ENCODE measurements at places on chromosomes 11 and 22.

- DNase-seq, result no peak
Measured at GRCh38 chr22:35739931-35740380, 22.3 kb downstream of the APOL5 start.

GRCh38 chr11:31617246-31617645 lies 107.7 kb downstream of the ELP4 start:
- DNase-seq, result no peak

- peak; percentile 38 for DNase-seq
Measured at GRCh38 chr22:38401336-38402084, 53.5 kb downstream of the KCNJ4 start.

- no peak for DNase-seq
Measured at GRCh38 chr11:73415854-73416615, 39.8 kb downstream of the RELT start.

- no peak for DNase-seq
Measured at GRCh38 chr11:1229471-1230120, 6.7 kb downstream of the MUC5B start.

Measured in Karpas-422 (cell line).